ENCODE measurements at places on chromosomes 6 and 20. TPM values are rescaled to one million over a fixed set of nuclear protein-coding genes. Genes with fewer than 3 reads are reported as not detected.

- H3K36me3 ChIP-seq: peaks cover 4% of the 10 kb centered on the region
- peaks cover 9% of the 10 kb centered on the region for H3K4me1 ChIP-seq
Measured at GRCh38 chr6:1626481-1626880, 16.8 kb downstream of the FOXC1 start.

GRCh38 chr6:52143551-52143950 is 42.6 kb upstream of the IL17A start:
- H3K4me1 ChIP-seq: peaks cover 10% of the 10 kb centered on the region
- no peak overlapping the region for H3K4me3 ChIP-seq
- H3K27ac ChIP-seq: no peak overlapping the region
- no peaks in the 10 kb centered on the region for H3K36me3 ChIP-seq
- H3K27me3 ChIP-seq: peaks cover 70% of the 10 kb centered on the region
- no peak for DNase-seq

Gene LY86
- 1.2 TPM for total RNA-seq

DNA sequence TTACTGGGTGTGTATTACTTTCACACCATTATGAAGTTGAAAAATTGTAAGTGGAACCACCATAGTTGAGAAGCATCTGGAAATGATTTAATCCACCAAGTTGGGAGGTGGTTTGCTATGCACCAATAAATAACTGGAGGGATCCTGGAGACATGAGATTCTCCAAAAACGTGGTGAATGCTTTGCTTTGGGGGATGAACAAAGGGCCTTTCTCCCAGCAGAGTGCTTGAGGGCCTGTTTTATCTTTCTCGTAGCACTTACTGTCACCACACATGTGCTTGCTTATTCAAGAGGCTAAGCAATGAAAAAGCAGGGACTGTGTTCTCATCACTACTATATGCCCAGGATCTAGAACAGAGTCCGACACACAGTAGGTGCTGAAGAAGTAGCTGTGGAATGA is 371.1 kb downstream of the DHX35 start:
- H3K36me3 ChIP-seq: no peaks in the 10 kb centered on the region
- H3K27me3 ChIP-seq: no peaks in the 10 kb centered on the region
- H3K4me3 ChIP-seq: no peak overlapping the region
- H3K4me1 ChIP-seq: no peaks in the 10 kb centered on the region
- no peak overlapping the region for H3K27ac ChIP-seq
- no peak for DNase-seq

GRCh38 chr20:34355427-34355826 is 7.6 kb upstream of the ITCH start:
- no peak overlapping the region for H3K4me3 ChIP-seq
- no peak for DNase-seq
- H3K36me3 ChIP-seq: no peaks in the 10 kb centered on the region
- H3K27me3 ChIP-seq: no peaks in the 10 kb centered on the region
- H3K27ac ChIP-seq: no peak overlapping the region

DNA sequence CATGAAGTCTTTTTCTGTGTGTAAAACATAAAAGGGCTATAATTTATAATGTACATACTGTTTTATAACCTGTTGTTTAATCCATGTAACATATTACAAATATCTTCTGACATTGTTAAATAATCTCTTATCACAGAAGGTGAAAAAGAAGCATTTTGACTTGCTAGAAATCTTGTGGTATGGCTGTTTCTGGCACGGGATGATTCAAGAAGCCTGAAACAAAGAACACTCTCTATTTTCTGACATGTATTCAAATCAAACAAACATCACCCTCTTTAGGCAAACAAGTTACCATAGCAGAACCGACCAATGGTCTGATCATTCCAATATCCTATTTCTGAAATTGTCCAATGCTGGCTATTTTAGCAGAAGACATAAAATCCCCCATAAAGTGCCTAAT is 55.4 kb downstream of the HS3ST5 start:
- H3K27ac ChIP-seq: no peak overlapping the region
- no peaks in the 10 kb centered on the region for H3K36me3 ChIP-seq
- H3K4me1 ChIP-seq: no peaks in the 10 kb centered on the region
- H3K27me3 ChIP-seq: no peaks in the 10 kb centered on the region

- no peak for DNase-seq
- no peaks in the 10 kb centered on the region for H3K27me3 ChIP-seq
- H3K4me3 ChIP-seq: no peak overlapping the region
- no peak overlapping the region for H3K27ac ChIP-seq
- no peaks in the 10 kb centered on the region for H3K4me1 ChIP-seq
Measured at GRCh38 chr6:16345449-16346330, 107.3 kb downstream of the GMPR start.

Gene COX7A2
- 377 TPM for total RNA-seq

Data from activated CD8-positive, alpha-beta memory T cell treated with anti-CD3 and anti-CD28 coated beads, Interleukin-2, amount 10 ng/mL, durations not matched to agents 7 days and 5 days (primary cell).